IMR-90 (cell line): ENCODE measurements at places on chromosomes 7 and 10.

DNA sequence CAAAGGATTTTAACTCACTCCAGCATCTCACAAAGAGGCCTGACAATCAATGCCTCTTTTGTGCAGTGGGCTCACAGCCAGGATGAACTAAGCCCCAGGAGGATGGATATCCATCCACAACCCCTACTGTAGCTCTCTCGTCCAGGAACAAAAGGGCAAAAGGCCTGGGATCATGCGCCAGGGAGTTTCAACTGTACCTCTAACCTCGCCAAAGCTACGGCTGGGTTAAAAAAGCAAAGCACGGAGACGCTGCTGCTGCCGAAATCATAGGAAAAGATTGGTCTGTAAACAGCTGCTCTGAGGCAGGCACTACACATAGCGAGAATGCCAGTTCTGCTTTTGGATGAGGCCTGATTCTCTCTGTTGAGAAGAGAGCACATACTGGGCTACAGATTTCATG lies 32.1 kb downstream of the VSTM4 start:
- DNase-seq, result no peak

DNA sequence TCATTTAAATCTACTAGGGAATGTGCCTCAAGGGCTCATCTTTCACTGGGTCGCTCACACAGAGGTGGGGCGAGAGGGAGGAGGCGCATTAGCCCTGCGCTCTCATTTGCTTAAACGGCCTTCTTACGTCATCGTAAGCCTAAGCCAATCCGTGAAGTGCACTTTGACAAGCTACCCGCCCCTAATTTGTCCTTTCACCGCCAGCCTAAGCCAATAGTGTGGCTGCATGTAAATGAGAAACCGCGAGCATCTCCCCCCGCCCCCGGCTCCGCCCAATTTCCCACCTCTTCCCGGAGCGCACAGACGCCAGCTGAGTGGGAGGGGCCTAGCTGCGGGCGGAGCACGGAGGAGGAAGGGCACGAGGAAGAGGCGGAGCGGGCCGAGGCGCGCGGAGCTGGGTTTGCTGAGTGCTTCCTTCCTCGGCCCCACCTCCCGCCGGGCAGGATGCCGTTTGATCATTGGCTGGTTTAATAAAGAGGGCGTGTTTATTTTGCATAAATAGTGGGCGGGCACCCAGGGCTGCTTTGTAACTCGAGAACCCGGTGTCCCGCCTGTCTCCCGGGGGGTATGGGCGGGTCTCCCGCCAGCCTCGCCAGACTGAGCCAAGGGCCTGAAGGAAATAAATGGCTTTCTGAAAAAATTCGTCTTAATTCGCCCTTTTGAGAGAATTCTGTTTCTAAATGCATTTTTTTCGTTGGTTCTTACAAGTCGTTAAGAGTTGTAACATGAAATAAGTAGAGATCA lies 289.6 kb upstream of the NFE2L3 start:
- DNase-seq, result peak; percentile 100

GRCh38 chr7:66886152-66886551 lies 34.9 kb upstream of the TMEM248 start:
- DNase-seq, result no peak

- no peak for DNase-seq
Measured at GRCh38 chr10:102612964-102613275, 31.4 kb upstream of the TRIM8 start.

GRCh38 chr10:3911713-3912442 lies 126.9 kb upstream of the KLF6 start:
- DNase-seq, result peak; percentile 31

GRCh38 chr10:4242561-4243035 lies 457.6 kb upstream of the KLF6 start:
- peak; percentile 92 for DNase-seq

GRCh38 chr7:150657526-150657925 lies 25.3 kb upstream of the GIMAP6 start:
- DNase-seq, result no peak

DNA sequence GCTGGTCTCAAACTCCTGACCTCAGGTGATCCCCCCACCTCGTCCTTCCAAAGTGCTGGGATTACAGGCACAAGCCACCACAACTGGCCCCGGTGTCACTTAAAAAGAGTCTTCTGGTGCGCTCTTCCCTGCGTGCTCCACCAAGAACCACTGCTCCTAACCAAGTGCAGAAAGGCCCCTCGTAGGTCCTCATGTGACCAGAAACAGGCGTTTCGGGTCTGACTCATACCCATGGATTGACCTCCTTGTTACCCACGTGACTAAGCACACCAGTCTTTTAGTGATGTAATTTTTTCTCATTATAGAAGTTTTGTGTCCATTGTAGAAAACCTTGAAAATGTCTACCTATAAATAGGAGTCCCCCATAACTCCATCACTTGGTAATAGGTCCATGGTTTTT lies 13.9 kb downstream of the FKBP6 start:
- peak; percentile 91 for DNase-seq

GRCh38 chr7:139108266-139109187 lies 993 bp downstream of the ZC3HAV1 start:
- peak; percentile 4 for DNase-seq

GRCh38 chr10:74760086-74760979 lies 66.1 kb upstream of the KAT6B start:
- no peak for DNase-seq

- DNase-seq, result no peak
Measured at GRCh38 chr10:14665304-14665703, 109.4 kb downstream of the FAM107B start.

- no peak for DNase-seq
Measured at GRCh38 chr10:62082271-62082656, 180.8 kb downstream of the ARID5B start.

DNA sequence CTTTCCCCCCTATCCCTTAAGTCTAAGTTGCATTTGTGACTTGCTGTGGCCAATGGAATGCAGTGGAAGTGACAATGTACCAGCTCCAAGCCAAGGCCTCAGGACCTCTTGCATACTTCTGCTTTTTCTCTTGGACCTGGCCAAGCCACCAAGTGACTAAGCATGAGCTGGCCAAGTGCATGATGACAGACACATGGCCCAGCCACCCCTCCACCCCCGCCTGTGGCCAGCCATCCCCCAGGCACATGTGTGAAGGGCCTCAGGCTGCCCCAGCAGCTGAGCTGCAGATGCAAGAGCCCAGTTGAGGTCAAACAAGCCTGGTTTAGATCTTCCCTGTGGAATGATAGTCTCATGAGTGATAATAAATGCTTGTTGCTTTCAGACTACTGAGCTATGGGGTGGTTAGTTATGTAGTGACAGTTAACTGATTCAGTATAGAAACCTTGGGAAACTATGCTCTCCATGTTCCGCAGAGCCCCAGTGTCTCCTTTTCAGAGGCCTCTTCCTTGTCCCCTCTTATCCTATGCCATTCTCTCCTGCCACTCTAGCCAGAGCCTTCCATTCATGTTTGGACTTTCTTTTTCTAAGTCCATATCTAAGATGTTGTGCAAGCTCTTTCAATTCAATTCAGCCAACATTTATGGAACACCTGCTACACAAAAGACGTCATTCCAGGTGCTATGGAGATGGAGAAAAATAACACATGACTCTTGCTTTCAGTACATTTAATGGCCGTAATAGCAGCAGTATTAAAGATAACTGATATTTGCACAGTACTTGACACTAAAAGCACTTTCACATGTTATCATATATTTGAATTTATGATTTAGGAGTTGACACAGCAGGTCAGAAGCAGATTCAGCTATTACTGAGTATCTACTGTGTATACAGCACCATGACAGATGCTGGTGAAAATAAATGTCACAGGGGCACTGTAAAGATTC lies 55.5 kb upstream of the LOXL4 start:
- peak; percentile 98 for DNase-seq
